ENCODE measurements at places on chromosomes 3 and 15. TPM values are rescaled to one million over a fixed set of nuclear protein-coding genes. Genes with fewer than 3 reads are reported as not detected.

NTRK3 gene
- total RNA-seq, result not detected

FANCD2OS gene
- not detected for total RNA-seq

RBP2 gene
- not detected for total RNA-seq

LNP1 gene
- 10.8 TPM for total RNA-seq

VPS13C gene
- total RNA-seq, result 74.6 TPM

BBS4 gene
- 17.4 TPM for total RNA-seq

DNAJC13 gene
- 12.0 TPM for total RNA-seq

RBMS3 gene
- 15.0 TPM for total RNA-seq

LYZL4 gene
- not detected for total RNA-seq

TJP1 gene
- 25.0 TPM for total RNA-seq

RTP3 gene
- not detected for total RNA-seq

HTD2 gene
- total RNA-seq, result 8.7 TPM

ACTRT3 gene
- 0.81 TPM for total RNA-seq

All from Caki2 (cell line).